MCF 10A (cell line): ENCODE measurements at places on chromosomes 3 and 15.

DNA sequence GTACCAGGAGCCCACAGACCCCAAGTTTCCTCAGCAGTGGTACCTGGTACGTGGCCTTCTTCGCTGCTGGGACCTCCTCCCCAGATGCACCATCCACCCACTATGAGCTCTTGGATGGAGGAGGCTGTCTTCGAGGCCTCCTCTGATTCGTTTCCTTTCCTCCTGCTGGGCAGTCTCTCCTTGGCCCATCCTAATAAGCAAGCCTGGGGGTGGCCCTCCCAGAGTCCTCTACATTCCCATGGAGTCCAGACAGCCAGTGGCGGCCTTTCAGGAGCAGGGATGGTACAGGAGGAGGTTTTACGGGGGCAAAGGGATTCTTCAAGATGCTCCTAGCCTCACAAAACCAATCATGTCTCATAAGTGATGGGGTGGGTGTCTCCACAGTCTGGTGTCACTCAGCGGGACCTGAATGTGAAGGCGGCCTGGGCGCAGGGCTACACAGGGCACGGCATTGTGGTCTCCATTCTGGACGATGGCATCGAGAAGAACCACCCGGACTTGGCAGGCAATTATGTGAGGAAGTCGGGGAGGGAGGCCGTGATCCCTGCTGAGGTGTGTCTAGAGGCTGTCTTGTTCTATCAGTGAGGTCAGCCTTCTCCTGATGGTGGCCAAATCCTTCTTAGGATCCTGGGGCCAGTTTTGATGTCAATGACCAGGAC lies 7.7 kb upstream of the FES start:
- DNase-seq, result no peak

DNA sequence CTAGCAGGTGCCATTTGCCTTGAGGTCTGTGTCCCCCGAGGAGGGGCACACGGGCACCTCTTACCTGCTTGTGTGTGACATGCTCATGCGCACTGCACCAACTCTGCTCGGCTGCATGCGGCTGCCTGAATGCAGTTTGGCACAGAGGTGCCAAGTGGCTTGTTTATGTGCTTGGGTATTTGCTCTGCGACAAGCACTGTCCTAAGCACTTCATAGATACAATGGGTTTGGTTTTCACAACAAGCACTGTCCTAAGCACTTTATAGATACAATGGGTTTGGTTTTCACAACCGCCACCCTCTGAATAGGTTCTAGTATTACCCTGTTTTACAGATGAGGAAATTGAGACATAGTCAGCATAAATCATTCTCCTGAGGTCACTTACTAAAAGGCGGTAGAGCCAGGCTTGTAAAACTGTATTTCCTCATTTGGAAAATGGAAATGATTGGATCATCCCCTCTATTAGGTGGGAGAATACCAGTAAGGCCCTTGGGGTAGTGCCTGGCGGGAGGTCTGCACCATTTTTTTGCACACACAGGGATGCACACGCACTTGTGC lies 487 bp downstream of the ITIH4 start:
- DNase-seq, result no peak

- no peak for DNase-seq
Measured at GRCh38 chr3:174102866-174103265, 705.3 kb downstream of the NLGN1 start.

DNA sequence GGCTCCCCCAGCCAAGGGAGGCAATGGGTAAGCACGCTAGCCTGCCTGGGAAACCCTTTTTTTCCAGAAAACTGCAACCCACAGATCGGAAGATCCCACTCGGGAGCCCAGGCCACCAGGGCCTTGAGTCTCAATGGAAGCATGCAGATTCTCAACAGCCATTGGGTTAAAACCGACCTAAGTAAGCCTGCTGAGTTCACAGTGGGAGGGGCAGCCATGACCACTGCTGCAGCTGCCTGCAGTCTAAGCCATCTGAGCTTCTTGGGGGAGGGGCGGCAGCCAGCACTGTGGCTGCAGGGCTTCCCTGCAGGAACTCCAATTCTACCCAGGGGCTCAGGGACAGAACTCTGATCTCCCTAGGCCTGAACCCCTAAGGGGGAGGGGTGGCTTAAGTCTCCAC lies 82.0 kb downstream of the DPPA2 start:
- no peak for DNase-seq

GRCh38 chr3:13976469-13976868 lies 96.6 kb upstream of the WNT7A start:
- DNase-seq, result no peak

- peak; percentile 18 for DNase-seq
Measured at GRCh38 chr3:45841420-45841756, 531 bp downstream of the LZTFL1 start.

GRCh38 chr15:42819786-42820185 lies 82.9 kb upstream of the CDAN1 start:
- no peak for DNase-seq

GRCh38 chr3:58216496-58217195 lies 5.9 kb upstream of the DNASE1L3 start:
- no peak for DNase-seq

DNA sequence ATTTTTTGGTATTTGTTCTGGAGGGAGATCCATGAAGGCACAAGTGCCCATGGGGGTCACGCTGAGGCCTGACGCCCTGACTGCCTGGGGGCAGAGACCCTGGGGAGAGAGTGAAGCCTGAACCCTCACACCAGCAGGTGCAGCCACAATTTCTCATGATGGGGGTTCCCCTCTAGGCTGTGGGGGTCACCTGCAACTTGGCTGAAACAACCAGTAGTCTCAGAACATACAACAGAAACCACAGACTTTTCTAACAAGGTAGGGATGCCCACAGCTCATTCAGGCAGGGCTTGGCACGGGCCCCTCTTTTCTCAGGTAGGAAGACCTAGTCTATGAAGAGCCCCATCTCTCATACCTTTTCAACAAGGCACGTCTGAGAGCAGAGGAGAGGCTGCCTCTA lies 245.1 kb downstream of the ADAMTS17 start:
- no peak for DNase-seq

- no peak for DNase-seq
Measured at GRCh38 chr3:70488131-70488530, 175.7 kb upstream of the MDFIC2 start.

DNA sequence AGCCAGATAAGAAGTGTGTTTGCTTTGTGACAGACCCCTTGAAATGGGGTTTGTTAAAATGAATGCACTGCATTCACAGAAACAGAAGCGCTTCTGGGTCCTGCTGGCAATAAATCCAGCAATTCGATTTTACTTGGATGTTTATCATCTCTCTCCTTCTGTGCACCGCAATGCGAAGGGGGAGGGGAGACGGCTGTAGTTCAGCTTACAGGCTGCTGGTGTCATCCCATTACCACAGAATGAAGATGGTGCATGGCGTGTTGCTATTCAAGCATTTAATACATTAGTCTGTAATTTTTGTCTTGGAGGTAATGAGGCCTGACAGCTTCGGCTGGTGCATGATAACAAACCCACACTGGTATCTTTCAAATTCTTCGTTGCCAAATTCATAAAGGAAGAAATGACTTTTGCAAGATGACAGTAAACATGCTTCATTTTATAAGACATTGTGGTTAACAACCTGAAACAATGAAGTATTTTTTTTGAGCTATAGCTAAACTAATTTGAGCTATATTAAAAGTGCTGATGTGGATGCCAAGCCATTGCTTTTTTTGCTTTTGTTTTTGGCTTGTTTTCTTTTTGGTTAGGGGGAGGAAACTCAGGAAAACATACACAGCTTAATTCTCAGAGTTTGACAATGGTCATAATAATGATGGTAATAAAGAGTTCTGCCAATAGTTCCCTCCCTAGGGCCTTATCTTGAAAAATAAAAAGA lies 418.3 kb downstream of the OTOL1 start:
- no peak for DNase-seq

- no peak for DNase-seq
Measured at GRCh38 chr3:127955728-127956127, 40.7 kb downstream of the KBTBD12 start.

DNA sequence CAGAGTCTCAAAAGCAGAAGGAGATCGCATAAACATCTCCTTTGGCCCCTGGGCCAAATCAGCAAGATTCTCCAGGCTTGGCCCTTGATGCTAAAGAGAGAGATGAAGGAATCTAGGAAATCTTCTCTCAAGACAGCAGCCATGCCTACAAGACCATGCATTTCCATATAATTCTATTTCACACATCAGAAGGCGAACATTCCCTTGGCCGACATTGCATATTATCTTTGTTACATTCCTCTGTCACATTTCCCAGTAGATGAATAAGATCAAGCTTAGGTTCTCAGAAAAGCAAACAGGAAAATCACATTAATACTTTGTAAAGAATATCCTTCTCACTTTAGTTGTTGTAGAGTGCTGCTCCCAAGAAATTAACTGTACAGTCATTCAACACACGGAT lies 21.3 kb downstream of the GASK1A start:
- no peak for DNase-seq

- no peak for DNase-seq
Measured at GRCh38 chr15:47439146-47440111, 277.9 kb upstream of the SEMA6D start.

DNA sequence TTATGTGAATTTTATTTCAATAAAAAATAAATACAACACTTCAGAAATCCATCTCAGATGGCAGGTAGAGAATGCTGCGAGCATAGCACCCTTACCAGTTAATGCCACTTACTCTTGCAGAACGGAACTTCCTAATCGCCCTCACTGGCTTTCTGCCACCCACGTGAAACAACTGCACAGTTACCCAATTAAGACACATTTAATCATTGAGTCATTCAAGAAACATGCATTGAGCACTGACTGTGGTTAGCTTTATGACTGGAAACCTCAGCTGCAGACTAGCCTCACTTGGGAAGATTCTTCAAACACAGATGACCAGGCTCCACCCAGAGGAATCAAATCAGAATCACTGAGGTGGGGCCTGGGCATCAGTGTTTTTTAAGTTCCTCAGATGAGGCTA lies 5.6 kb upstream of the MFGE8 start:
- peak; percentile 98 for DNase-seq

DNA sequence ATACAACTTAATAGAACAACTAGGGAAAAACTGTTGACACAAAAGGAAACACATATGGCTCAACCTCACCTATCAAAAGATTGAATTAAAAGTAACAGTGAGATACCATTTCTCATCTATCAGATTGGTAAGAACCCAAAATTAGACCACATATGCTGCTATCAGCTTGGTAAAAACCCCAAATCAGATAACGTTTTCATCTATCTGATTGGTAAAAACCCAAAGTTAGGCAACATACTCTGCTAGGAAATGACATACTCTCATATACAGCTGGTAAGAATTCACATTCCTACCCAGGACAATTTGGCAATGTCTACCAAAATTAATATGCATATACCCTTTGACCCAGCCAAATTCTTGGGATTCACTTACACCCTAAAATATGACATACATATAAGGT lies 26.3 kb downstream of the NRG4 start:
- DNase-seq, result no peak

DNA sequence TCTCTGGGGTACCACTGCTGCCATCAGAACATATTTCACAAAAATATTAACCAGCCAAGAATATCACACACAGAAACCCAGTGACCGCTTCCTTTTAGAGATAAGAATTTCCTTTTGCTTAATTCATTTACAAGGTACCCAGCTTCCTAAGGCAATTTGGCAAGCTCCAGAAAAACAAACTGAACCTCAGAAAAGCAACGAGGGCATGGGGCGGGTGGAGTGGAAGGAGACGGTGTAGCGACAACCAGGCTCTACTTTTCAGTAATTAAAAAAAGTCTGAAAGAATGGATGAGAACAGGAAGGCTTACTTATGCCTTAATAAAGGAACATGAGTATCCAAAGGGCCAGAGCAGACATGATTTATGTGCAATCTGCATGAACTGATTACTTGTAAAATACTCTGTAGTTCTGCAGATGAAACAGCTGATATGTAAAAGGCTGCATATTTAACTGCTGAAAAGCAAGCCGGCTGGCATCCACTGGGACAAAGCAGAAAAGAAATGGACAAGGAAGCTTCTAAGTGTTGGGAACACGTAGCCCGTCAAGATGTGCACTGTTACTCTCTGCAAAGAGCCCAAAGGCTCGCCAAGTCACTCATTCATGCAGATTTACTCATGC lies 18.6 kb downstream of the RFTN1 start:
- no peak for DNase-seq

- DNase-seq, result no peak
Measured at GRCh38 chr15:26806151-26806550, 33.3 kb upstream of the GABRB3 start.

DNA sequence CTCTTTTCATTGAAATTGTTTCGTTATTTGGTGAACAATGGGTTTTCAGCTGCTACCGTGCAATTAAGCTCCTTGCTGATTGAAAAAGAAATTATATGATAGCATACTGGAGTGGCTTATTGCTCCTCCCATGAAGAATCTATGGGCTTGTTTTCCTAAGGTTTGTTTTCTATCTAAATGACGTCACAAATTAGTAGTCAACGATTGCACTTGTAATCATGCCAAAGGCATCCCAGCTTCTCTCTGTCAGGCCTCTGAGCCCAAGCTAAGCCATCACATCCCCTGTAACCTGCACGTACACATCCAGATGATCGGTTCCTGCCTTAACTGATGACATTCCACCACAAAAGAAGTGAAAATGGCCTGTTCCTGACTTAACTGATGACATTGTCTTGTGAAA lies 388.0 kb upstream of the LMCD1 start:
- DNase-seq, result no peak

GRCh38 chr3:71415681-71416122 lies 167.8 kb downstream of the FOXP1 start:
- DNase-seq, result no peak

DNA sequence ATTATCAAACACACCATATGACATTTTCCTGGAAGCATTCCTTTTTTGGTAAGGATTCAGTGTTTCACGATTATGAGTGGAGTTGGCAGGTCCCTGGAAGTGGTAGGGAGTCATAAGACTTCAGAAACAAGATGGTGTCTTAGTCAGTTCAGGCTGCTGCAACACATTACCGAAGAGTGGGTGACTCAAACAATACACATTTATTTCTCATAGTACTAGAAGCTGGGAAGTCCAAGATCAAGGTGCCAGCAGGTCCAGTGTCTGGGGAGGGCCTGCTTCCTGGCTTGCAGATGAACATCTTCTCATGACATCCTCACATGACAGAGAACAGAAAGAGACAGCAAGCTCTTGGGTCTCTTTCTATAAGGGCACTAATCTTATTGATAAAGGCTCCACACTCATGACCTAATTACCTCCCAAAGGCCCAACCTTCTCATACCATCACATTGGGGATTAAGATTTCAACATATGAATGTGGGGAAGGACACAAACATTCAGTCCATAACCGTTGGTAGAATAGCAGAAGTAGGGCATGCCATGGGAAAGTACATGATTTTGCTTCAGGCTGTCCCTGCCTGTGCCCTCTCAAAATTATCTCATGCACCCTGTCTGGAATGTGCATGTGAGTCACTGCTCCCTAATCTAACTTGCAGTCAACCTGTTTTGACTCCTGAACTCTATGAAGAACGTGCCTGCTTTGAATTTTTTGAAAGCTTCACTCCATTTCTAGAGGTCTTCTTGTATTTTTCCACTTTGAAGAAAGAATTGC lies 72.5 kb downstream of the GTPBP8 start:
- peak; percentile 41 for DNase-seq

DNA sequence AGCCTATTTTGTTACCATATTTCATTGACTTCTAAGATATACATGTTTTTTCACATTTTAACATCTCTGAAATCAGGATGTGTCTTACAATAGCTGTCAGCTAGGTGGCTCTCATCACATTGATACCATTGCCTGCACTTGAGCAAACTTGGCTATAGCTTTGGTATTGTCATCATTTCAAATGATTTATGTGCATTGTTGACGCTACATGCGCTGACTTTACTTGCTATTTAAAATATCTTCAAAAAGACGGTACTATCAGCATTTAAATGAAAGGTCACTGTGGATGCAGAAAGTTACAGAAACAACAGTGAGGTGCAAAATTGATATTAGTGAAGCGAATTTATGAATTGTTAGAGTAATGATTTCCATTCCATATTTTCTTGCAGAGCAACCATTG lies 54.0 kb upstream of the ABHD2 start:
- peak; percentile 33 for DNase-seq

- DNase-seq, result no peak
Measured at GRCh38 chr15:50190723-50191122, 8.7 kb downstream of the SLC27A2 start.
